ENCODE measurements at places on chromosomes 2 and 18.

DNA sequence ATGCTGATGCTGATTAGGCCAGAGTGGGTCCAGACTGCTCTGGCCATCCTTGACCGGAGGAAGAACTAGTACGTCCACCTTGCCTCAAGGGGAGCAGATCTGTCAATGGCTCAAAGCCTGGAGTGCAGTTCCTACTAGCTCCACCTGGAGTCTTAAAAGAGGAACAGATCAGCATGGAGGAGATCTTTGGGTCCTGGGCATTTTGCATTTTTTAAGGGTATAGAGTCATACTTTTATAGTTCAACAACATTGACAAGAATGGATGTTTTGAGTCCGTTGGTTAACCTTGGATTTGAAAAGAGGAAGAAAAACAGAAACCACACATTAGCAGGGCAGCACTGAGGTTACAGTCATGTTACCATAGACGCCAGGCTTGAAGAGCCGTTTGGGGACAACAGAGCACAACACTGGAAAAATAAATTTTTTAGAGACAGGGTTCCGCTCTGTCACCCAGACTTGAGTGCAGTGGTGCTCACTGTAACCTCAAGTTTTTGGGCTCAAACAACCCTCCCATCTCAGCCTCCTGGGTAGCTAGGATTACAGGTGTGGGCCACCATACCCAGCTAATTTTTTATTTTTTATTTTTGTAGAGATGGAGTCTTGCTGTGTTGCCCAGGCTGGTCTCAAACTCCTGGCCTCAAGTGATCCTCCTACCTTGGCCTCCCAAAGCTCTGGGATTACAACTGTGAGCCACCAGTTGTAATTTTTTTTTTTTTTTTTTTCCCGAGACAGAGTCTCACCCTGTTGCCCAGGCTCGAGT is 78.5 kb downstream of the PRKCE start:
- DNase-seq: peak; percentile 74

GRCh38 chr2:133444465-133444864 is 123.8 kb downstream of the NCKAP5 start:
- DNase-seq: no peak

DNA sequence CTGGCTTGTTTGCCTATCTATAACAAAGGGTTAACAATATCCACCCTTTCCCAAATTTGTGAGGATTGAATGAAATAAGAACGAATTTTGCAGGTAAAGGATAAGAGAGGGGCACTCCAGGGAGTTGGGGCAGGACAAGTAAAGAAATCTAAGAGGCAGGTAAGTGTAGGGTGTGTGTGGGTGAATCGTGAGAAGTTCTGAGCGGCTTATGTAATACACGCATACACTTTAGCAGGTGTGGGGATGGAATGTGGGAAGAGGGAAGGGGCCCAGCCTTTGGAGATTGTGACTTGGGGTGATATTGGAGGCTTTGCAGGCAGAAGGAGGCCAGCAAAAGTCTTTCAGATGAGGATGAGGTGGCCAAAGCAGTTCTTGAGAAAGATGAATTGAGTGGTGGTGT is 83.2 kb upstream of the AQP4 start:
- no peak for DNase-seq

- DNase-seq: no peak
These were observed 1774.8 kb upstream of the CELF4 start for GRCh38 chr18:39340418-39340817.

GRCh38 chr2:191222507-191222906 is 22.7 kb upstream of the MYO1B start:
- no peak for DNase-seq

DNA sequence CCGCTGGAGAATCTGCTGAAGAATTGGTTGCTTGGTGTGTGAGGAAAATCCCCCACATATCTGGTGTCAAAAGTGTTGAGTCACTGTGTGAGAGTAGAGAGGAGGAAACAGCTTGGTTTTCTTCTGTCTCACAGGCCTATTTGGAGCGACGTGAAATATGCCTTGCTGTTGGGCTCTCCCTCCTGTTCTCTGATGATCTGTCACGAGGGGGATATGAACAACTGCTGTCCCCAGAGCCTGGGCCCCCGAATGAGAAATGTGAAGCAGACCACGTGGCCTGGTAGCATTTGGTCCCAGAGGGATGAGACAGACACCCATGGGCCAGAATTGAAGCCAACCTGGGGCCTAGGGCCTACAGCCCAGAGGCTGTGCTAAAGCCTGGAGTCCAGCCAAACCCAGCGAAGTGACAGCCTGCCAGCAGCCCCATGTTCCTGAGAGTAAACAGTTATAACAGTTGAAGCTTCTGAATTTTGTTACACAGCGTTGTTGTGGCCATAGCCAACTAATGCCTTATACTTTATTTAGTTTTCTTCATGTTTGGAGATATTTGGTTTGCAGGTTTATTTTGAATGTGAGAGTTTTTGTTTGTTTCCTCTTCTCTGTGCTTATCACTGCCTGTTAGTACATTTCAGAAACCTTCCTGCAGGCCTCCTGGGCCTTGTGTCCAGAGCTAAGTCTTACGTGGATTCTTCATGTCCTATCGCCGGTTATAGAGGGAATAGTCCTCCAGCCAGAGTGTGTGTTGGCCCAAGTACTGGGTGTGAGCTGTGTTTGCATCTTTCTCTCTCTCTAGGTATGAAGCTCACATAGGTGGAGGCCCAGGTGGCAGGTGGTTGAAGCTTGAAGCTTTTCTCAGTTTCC is 18.7 kb upstream of the COLEC12 start:
- DNase-seq: peak; percentile 56

GRCh38 chr2:70417011-70417410 is 115.1 kb upstream of the FAM136A start:
- DNase-seq: no peak

DNA sequence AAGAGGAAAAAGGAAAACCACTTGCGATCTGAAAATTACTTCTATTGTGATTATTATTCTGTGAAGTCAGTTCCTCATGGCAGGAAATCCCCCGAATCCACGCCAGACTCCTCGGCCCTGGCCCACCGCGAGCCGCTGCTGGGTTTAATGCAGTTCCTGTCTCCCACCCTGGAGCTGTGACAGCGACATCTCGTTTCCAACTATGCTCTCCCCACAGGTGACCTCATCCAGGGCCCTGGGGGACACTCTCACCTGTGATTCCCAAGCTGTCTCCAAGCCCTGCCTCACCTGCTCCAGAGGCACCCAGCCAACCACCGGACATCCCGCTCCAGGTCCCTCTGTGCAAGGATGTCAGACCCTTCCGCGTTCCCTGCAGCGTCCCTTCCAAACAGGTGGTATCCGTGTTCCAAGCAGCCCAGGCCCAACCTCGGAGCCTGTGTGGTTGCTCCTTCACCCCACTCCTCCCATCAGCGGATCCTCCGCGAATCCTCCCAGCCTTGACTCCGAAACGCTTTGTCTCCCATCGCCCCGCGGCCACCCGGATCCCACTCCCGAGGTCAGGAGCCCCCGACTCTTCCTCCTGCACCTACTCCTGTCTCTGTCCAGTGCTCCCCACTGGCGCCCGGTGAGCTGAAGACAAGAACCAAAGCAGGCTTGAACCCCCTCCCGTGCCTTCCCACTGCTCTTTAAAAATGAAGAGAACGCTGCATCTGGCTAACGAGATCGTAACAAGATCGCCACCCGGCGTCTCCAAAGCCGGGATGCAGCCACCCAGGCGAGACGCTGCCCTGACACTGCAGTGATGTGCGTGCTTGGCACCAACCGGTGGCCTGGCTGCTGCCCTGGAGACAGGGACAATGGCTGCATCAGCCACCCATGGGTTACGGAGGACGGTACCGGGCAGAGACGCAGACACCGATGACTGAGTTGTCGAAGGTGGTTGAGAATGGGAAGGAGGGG is 96.5 kb downstream of the NDUFA10 start:
- DNase-seq: no peak

DNA sequence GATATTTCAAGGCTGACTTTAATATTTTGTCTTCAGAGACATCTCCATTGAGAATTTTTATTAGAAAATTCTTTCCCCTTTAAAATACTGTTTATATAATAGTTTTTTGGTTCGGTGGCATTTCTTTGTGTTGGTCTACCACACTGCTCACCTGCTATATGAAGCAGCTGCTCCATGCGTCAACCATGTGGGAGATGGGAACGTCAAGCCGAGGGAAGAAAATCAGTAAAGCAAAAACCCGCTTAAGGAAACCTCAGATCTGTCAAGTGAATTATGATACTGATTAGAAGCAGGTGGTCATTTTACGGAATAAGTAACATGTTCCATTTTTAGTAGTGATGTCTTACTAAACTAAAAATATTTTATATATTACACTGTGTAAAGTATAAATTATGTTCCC is 5.6 kb upstream of the TMEM17 start:
- DNase-seq: no peak

DNA sequence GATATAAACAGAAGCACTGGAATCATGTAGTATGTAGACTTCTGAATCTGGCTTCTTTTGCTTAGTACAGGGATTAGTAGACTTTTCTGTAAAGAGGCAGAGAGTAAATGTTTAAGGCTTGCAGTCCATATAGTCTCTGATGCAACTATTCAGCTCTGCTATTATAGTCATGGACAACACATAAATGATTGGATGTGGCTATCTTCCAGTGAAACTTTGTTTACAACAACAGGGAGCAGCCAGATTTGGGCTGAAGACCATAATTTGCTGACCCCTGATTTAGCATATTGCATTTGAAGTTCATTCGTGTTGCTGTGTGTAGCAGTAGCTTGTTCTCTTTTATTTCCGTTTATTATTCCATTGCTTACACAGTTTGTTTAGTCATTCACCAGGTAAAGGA is 55.0 kb downstream of the GPD2 start:
- DNase-seq: no peak

DNA sequence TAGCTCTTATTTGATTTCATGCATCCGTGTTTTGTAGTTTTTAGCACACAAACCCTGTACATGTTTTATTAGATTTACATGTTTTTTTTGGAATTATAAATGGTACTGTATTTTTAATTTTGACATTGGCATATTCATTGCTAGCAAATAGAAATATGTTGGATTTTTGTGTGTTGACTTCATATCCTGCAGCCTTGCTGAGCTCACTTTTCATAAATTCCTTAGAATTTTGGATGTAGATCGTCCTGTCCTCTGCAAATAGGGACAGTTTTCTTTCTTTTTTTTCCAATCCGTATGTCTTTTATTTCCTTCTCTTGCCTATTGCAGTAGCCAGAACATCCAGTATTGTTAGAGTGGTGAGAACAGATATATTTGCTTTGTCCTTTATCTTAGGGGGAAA is 46.7 kb upstream of the GPR17 start:
- DNase-seq: no peak

DNA sequence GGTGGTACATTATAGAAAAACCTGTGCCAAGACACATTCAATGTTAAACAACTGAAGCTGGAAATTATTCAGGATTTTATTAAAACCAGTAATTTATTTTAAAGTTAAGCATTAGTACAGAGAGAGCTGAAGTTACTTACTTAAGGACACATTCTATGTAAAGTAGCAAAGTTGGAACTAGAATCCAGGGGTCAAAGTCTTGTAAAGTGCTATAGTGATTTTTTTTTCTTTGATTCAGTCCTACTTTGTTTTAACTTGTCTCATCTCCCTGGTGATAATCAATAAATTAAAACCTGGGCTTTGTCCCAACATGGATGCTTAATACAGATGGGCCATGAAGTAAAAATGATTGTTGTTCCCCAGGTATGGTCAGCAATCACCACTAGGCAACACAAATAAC is 1271.8 kb upstream of the CHAC2 start:
- DNase-seq: no peak

- no peak for DNase-seq
These were observed 132.9 kb downstream of the NR4A2 start for GRCh38 chr2:156199588-156199987.

- DNase-seq: no peak
These were observed 203.7 kb upstream of the ITGA4 start for GRCh38 chr2:181253438-181253837.

DNA sequence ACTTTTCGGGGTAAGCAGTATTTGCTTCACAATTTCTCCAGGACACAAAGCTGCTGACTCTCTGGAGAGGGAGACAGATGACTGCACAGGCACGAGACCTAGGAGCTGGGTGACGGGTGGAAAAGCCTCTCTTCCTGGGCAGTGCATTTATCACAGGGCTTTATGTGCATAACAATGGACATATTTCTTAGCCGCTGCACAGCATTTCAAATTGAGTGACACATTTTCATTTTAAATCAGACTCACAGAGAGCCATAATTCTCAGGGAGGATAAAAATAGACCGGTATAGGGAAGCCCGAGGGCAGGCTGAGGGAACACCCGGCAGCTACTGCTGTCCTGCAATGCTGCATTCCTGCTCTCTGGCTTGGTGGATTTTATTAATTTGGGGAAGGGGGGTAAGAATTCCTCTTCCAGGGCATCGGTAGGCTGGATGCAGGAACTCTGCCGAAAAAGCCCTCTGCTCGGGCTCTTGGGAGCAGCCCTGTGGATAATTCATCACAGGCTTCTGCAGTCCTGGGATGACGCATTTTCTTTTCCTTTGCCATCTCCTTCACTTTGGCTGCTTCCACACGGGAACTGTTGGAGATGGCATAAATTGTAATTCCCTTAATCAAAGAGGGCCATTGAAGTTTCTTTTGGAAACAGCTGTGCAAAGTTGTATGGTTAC is 108.1 kb upstream of the ACAA2 start:
- DNase-seq: no peak

GRCh38 chr2:26541401-26542193 is 63.7 kb upstream of the OTOF start:
- DNase-seq: no peak

All from inflammatory macrophage (primary cell).